ENCODE measurements at places on chromosomes 3 and 15.

- DNase-seq = no peak
These were observed 48.5 kb upstream of the TSPAN3 start for GRCh38 chr15:77119446-77119845.

GRCh38 chr3:40229963-40230362 is 79.5 kb upstream of the EIF1B start:
- DNase-seq = no peak

GRCh38 chr3:4748127-4748526 is 231.1 kb upstream of the BHLHE40 start:
- no peak for DNase-seq

DNA sequence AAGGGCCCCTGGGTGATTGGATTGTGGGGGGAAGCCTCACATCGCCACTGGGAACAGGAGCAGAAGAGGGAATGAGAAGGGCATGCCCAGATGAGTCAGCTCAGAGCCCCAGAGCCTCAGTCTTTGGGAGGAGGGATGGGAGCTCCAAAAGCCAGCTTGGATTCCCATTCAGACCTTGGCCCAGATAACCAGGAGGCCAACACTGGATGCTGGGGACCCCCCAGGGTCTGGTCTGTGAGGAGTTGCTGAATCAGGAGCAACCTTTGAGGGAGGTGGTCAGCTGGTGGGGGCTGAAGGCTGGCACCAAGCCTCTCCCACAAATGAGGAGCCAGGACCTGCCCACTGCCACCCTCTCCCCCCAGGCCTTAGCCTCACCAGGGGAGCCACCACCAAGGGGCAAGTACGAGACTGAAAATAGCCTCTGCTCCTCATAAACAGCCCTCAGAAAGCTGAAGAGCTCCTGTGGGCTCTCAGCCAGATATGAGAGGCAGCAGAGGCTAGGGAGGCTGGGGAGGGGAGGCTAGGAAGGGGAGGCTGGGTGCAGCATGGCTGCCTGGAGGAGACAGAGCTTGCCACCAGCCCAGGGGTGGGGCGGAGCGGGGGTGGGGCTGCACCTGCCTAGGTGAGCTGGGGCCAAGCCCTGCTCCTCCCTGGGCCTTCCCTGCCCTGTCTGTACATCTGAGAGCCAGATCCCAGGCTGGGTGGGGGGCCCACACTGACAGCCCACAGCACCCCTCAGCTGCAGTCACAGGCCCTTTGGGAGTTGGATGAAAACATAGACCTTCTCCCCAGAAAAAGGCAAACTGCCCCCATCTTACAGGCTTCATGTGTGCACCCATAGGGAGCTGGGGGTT is 99.8 kb downstream of the SEC22A start:
- DNase-seq = no peak

DNA sequence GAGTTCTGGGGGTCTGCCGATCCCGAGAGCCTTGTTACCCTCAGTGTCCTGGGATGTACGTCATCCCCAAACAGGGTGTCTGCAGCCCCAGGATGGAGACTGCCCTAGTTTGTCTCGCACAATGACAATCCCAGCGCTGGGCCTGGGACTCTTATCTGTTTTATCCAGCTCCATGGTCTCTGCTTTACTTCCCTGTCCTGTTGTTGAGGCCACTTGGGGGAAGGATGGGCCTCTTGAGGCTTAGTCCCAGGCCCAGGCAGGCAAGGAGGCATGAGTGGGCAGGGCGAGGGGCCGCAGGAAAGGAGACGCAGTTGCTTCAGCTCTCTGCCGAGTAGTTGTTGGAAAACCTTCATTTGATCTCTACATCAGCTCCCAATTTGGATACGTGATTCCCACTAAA is 17.4 kb downstream of the SMAD6 start:
- no peak for DNase-seq

DNA sequence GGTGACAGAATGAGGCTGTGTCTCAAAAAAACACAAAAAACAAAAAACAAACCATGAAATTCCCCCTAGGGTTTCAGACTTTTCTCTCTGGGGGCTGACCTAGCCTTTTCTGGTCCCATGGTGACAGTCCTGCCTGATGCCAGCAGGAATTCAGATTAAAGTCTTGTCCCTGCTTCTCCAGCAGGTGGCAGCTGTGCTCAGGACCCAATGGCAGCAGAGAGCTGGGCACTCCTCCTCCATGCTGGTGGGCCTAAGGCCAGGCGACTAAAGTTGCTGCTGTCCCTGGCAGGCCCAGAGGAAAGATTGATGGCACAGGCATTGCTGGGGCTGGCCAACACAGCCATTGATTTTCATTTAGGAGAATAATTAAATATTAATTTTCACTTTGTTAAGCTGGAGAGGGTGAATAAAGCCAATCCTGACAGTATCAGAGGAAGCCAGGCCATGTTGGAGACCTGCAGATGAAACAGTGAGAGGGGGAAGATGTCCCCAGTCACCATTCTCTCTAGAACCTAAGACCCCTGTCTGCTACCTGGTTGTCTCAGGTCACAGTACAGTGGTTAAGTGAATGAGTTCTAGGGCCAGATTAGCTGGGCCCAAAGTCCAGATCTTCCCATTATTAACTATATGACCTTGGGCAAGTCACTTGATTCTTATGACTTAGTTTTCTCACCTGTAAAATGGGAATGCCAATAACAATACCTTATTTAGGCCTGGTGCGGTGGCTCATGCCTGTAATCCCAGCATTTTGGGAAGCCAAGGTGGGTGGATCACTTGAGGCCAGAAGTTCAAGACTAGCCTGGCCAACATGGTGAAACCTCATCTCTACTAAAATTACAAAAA is 7.1 kb downstream of the CELF6 start:
- peak; percentile 59 for DNase-seq

Measured in activated CD8-positive, alpha-beta memory T cell treated with anti-CD3 and anti-CD28 coated beads, Interleukin-2, amount 50 U/mL, for 4 hours (primary cell).